AG09319 (cell line): ENCODE measurements at places on chromosomes 1 and 21.
A peak's percentile ranks its signal among the peaks of the same experiment; 100 is the strongest.

GRCh38 chr1:225548140-225548857 is 104.6 kb downstream of the ENAH start:
- DNase-seq = no peak

GRCh38 chr1:15156807-15157380 is 3.3 kb downstream of the TMEM51 start:
- DNase-seq = no peak

- no peak for DNase-seq
Observed at GRCh38 chr1:64388336-64388735, 81.6 kb upstream of the CACHD1 start.

DNA sequence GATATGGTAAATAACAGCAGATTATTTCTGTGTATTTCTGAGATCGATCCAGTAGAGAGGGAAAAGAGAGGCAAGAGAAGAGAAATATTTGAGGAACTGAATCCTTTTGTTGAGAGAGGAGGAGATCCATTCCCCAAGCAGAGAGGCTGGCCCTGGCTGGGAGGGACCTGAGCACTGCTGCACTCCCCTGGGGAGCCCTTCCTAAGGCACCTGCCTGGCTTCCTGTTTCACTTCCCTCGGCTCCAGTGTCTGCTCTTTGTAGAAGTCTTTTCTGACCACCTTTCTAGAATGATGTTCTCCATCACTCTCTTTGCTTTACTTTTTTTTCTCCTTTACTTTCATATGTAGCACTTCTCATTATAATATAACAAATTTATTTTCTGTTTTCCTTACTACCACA is 42.3 kb upstream of the SLC6A9 start:
- DNase-seq = no peak

GRCh38 chr1:43716559-43717281 is 9.4 kb downstream of the ST3GAL3 start:
- peak; percentile 35 for DNase-seq

- no peak for DNase-seq
Observed at GRCh38 chr1:10065344-10065685, 32.6 kb downstream of the UBE4B start.

- no peak for DNase-seq
Observed at GRCh38 chr1:158329733-158330132, 1.6 kb downstream of the CD1B start.

DNA sequence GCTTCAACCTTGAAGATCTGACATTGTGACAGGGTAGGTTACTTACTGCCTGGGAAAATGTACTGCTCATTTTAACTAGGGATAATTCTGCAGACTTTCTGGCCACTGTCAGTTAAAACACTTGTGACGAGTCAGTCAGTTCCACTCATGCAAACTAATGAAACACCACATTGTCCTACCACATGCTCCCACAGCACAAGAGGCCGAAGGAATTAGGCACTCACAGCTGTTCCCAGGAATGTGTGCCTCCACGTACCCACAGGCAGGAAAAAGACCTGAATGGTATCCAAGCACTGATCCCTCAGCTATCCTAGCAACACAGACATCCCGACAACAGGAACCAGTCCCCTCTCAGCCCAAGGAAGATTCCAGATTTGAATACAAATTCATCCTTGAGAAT is 12.3 kb downstream of the BCAR3 start:
- no peak for DNase-seq

DNA sequence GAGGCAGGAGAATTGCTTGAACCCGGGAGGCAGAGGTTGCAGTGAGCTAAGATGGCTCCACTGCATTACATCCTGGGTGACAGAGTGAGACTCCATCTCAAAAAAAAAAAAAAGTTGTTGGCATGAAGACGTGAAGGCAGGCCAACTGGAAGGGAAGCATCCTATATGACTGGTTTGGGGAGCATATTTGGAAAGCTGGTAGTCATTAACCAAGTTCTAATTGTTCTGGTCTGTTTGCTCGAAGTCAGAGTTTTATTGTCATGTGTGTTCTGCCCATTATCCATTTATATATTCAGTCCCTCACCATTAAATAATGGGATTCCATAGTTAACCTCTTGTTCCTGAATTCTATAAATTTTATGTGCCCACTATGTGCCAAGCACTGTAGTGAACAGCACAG is 3.3 kb upstream of the GLRX2 start:
- DNase-seq = no peak
